Subcutaneous preadipocyte (primary cell): ENCODE measurements at places on chromosomes 3 and 15. TPM values are rescaled to one million over a fixed set of nuclear protein-coding genes. Genes with fewer than 3 reads are reported as not detected.

GLDN gene
- total RNA-seq = 0.37 and 0.59 TPM in 2 replicates

FEZF2 gene
- total RNA-seq = not detected in 2 replicates

SLC27A2 gene
- total RNA-seq = under 0.01 TPM in 1 of 2 replicates, not detected in the other

NANOGP8 gene
- total RNA-seq = 0.39 and 0.73 TPM in 2 replicates

ATP10A gene
- 2.6 and 5.1 TPM in 2 replicates for total RNA-seq

OR5K2 gene
- total RNA-seq = not detected in 2 replicates

NR2E3 gene
- total RNA-seq = 0.20 and 0.37 TPM in 2 replicates

TWF2 gene
- total RNA-seq = 122 and 144 TPM in 2 replicates

HACL1 gene
- total RNA-seq = 22.8 and 25.4 TPM in 2 replicates

CILP gene
- total RNA-seq = 0.20 and 1.5 TPM in 2 replicates

FBXL22 gene
- 0.20 and 2.6 TPM in 2 replicates for total RNA-seq

GRK7 gene
- total RNA-seq = not detected in 2 replicates

ULK3 gene
- total RNA-seq = 14.3 and 18.8 TPM in 2 replicates

DNASE1L3 gene
- 0.59 and 1.5 TPM in 2 replicates for total RNA-seq

QARS1 gene
- 239 and 293 TPM in 2 replicates for total RNA-seq

CPA3 gene
- total RNA-seq = not detected in 2 replicates

HCN4 gene
- not detected in 2 replicates for total RNA-seq

SOX14 gene
- total RNA-seq = not detected in 2 replicates

SKOR1 gene
- under 0.01 TPM in 2 replicates for total RNA-seq

EOGT gene
- 23.5 and 35.2 TPM in 2 replicates for total RNA-seq

DOCK3 gene
- total RNA-seq = under 0.01 and 0.20 TPM in 2 replicates

PATL2 gene
- 0.98 and 1.1 TPM in 2 replicates for total RNA-seq

BMF gene
- under 0.01 and 0.20 TPM in 2 replicates for total RNA-seq

PRR20G gene
- not detected in 2 replicates for total RNA-seq

IQCF5 gene
- total RNA-seq = not detected in 2 replicates

STXBP5L gene
- total RNA-seq = not detected in 2 replicates

ASB14 gene
- not detected in 2 replicates for total RNA-seq

LYZL4 gene
- not detected in 2 replicates for total RNA-seq

MSL2 gene
- 11.4 and 17.0 TPM in 2 replicates for total RNA-seq

GATM gene
- total RNA-seq = 0.73 and 0.98 TPM in 2 replicates

RTP1 gene
- total RNA-seq = not detected in 2 replicates

CYP8B1 gene
- total RNA-seq = not detected in 2 replicates

HES1 gene
- 0.39 TPM in 1 of 2 replicates, not detected in the other for total RNA-seq

ARNT2 gene
- 1.8 and 10.7 TPM in 2 replicates for total RNA-seq

MASP1 gene
- total RNA-seq = 3.7 and 7.0 TPM in 2 replicates

GOLGA8J gene
- total RNA-seq = not detected in 2 replicates

KY gene
- 0.73 and 1.2 TPM in 2 replicates for total RNA-seq

SLC28A2 gene
- total RNA-seq = not detected in 2 replicates

ARL14 gene
- total RNA-seq = not detected in 2 replicates

CHAC1 gene
- 1.8 TPM in 2 replicates for total RNA-seq

ZSCAN2 gene
- total RNA-seq = 4.4 and 4.9 TPM in 2 replicates

LRRIQ4 gene
- total RNA-seq = not detected in 2 replicates

MAN2A2 gene
- total RNA-seq = 6.2 and 11.3 TPM in 2 replicates

PAK6 gene
- total RNA-seq = not detected in 2 replicates

ATP2B2 gene
- total RNA-seq = under 0.01 TPM in 1 of 2 replicates, not detected in the other

MYEF2 gene
- total RNA-seq = 0.37 and 0.78 TPM in 2 replicates

C3orf70 gene
- total RNA-seq = 1.1 and 1.4 TPM in 2 replicates

CAV3 gene
- not detected in 2 replicates for total RNA-seq

GPR149 gene
- total RNA-seq = not detected in 2 replicates

C3orf18 gene
- 7.2 and 8.5 TPM in 2 replicates for total RNA-seq
